ENCODE measurements at places on chromosomes 16 and 17.

- DNase-seq = no peak
These were observed 112.8 kb downstream of the ZNF778 start for GRCh38 chr16:89330177-89330856.

- no peak for DNase-seq
These were observed 419.1 kb upstream of the RBFOX1 start for GRCh38 chr16:6913566-6913965.

- DNase-seq = peak; percentile 61
These were observed 20.0 kb downstream of the TRAF4 start for GRCh38 chr17:28763804-28764266.

DNA sequence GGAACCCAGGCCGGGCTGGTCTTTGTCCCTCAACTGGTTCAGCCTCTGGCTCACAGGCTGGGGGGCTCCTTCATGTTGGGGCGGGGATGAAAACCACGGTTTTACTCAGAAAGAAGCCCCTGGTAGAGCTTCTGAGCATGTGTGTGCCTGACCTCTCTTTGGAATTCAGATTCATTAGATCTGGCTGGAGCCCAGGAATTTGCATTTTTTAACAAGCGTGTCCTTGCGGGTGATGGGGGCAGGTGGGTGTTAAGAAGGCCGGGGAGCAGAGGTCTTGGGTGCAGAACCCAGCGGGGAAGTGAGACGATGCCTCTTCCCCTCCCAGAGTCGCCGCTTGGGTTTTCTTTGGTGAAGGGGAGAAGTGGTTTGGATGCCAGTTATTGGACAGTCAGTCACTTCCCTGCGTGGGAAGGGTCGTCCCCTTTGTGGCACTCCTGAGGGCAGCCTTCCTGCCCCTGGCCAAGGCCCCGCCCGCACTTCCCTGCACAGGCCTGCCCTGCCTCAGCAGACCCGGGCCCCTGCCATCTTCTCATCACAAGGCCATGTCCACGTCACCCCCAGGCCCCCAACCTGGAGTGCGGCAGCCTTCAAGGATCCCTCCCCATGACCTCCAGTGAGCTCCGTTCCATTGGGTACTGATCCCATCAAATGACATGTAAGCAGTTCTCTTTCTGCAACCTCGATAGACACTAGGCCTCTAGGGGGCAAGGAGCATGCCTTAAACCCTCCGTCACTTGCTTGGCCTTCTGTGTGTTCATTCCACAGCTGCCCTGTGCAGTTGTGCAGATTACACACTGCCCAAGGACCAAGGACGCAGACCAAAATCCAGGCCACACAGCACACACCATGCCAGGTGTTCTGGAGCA lies 177.7 kb upstream of the CIBAR2 start:
- DNase-seq = no peak

DNA sequence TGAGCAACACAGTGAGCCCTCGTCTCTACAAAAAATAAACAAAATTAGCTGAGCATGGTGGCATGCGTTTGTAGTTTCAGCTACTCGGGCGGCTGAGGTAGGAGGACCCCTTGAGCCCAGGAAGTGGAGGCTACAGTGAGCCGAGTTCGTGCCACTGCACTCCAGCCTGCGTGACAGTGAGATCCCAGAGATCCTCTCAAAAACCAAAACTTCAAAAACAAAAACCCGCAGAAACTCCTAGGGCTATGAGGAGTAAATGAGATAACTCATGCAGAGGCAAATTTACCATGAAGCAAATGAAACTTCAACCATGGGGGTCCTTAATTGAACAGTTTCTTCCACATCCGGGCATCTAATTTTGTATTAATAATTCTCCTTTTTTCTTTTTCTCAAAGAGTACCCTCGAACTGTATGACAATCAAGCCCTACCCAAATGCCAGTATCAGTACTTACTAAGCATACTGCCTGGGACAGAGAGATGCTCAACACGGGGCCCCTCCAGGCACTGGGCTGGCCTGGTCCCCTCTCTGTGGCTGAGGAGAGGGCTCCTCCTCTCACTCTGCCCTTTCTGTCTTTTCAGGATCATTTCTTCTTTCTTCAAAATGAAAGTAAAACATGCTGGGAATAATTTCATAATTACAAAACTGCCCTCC lies 789 bp upstream of the PIPOX start:
- DNase-seq = no peak

DNA sequence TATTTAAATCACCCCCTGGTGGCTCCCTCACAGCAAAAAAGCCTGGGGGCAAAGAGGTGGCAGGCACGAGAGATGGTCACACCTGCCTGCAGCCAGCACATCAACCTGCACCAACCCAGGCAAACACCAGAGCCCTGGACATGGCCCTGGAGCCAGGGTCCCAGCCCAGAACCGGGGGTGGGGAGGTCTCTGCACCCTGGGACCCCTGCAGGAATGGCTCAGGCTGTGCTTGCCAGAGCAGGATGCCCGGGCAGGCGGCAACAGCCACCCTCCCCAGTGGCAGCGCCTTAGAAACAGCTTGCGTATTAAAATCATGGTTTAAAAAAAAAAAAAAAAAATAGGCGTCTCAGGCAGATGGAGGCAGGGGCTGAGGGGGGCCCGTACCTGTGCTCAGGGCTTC lies 16.2 kb downstream of the MYBBP1A start:
- no peak for DNase-seq

All from NCI-H1436 treated with DMSO at 0.1 percent for 48 hours (cell line).